Skin of body (tissue), 3 donors: ENCODE measurements at places on chromosomes 3 and 15. TPM values are rescaled to one million over a fixed set of nuclear protein-coding genes. Genes with fewer than 3 reads are reported as not detected.

- no peak for DNase-seq
Measured at GRCh38 chr3:10309736-10310135, 11.2 kb downstream of the SEC13 start.

- no peak for DNase-seq
Measured at GRCh38 chr15:82647835-82648256, 683 bp upstream of the CPEB1 start.

DNA sequence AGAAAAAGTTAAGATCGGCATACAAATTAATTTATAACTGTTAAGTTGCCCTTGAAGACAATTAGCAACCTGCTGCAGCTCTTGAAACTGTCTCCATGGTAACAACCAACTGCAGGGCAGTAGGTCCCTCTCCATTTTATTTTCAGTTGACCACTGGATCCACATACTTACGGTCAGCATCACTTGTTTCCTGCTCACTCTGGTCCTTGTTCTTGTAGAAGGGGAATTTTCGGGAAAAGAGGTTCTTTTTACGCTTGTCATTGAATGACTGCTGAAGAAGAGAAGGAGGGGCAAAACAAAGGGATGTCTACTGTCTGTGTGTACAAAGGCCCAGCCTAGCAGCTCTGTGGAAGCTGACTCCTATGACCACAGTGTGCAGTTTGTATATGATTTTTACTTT lies 46.8 kb upstream of the MELTF start:
- no peak for DNase-seq

The ITIH4 gene
- 4.6 TPM for total RNA-seq

DNA sequence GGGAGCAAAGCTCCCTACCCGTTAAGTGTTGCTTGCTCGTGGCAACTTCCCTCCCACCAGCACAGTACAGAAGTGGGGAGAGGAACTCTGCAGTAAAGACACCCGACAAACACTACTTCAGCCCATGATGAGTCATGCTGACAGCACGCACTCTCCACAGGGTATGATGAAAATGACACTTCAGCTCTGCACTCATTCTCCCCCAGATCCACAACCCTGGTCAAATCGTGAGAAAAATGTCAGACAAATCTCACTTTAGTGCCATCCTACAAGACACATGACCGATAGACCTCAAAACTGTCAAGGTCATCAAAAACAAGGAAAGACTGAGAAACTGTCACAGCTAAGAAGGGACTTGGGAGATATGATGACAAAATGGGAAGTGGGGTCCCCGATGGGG lies 278.9 kb downstream of the OCA2 start:
- DNase-seq, result no peak

- no peak for DNase-seq
Measured at GRCh38 chr15:62324382-62324781, 159.3 kb upstream of the C2CD4B start.

- no peak for DNase-seq
Measured at GRCh38 chr3:151135541-151136337, 50.3 kb downstream of the MED12L start.

The CDHR4 gene
- total RNA-seq, result not detected

DNA sequence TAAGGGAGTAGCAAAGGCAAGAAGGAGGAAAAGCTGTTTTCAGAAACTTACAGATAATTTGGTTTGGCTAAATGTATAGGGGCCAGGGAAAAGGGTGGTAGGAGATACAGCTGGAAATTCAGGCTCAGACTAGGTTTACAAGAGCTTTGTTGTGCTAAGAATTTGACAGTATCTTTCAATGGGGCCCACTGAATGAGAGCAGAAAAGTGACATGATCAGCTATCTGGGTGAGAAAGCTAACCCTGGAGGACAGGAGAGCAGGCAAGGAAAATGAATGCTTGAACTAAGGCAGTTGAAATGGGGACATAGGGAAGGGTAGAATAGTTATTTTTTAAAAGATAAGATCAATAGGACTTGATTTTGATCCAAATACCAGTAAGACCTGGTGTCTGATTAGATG lies 2.8 kb upstream of the EIF4G1 start:
- no peak for DNase-seq

- DNase-seq, result no peak
Measured at GRCh38 chr3:46714728-46715506, 2.8 kb downstream of the PRSS50 start.

GRCh38 chr3:45164056-45164455 lies 17.9 kb upstream of the CDCP1 start:
- no peak for DNase-seq

GRCh38 chr15:87349181-87349580 lies 907.4 kb downstream of the NTRK3 start:
- DNase-seq, result no peak

- peak; percentile 50 for DNase-seq
Measured at GRCh38 chr3:55615694-55616295, 128.7 kb upstream of the WNT5A start.

GRCh38 chr15:95086531-95087252 lies 855.3 kb downstream of the MCTP2 start:
- peak; percentile 64 for DNase-seq

GRCh38 chr3:76827701-76828226 lies 212.1 kb upstream of the ROBO2 start:
- no peak for DNase-seq

The CATSPER2 gene
- 1.8 TPM for total RNA-seq

DNA sequence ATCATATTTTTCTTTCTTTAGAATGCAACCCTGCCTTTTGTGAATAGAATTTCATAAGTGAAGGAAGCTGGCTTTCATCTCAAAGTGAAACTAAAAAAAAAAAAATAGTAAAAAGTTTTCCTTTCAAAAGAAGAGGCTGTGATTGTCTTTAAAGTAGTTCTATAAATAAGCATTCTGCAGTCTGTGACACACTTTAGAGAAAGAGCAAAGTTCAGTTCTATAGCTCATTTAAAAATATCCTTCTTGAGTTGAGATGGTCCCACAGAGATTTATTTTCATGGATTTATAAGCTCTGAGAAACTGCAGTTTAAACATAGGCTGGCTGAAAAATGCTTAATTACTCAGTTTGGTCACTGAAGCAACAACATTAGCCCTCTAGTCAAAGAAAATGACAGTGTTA lies 36.1 kb upstream of the CNTN6 start:
- peak; percentile 10 for DNase-seq
